ENCODE measurements at places on chromosomes 12 and 14.

DNA sequence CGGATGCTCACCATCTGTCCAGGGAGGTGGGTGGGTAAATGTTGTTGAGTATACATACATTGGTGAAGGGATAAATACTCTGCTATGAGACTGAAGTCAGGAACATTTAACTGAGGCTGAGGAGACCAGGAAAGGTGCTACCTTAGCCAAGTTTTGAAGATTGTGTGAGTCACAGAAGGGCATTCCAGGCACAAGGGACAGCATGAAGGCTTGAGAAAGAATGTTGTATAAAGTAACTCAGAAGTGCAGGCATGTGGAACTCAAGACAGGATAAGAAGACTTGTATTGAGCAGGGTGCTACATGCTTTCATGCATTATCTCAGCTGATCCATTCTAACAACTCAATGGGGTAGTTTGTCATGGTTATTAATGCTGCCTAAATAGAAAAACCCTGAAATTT, 112.7 kb downstream of the IPO8 start:
- no peak for DNase-seq

DNA sequence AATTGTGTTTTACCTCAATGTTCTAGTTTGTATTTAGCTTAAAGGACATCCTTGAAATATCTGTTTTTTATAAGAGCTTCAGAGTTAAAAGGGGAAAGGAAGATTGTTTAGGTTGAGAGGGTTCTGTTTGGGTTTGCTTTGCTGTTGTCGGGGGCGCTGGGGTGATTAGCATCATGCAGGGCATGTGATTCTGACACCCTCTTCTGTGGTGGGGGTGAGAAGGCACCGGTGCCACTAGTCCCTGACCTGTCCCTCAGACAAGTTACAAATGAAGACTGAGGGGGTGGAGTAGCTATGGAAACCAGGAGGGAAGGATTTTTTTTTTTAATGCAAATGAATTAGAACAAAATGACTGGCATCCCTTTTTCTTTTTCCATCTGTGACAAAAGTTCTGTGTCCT, 291.3 kb downstream of the RPAP3 start:
- no peak for DNase-seq

DNA sequence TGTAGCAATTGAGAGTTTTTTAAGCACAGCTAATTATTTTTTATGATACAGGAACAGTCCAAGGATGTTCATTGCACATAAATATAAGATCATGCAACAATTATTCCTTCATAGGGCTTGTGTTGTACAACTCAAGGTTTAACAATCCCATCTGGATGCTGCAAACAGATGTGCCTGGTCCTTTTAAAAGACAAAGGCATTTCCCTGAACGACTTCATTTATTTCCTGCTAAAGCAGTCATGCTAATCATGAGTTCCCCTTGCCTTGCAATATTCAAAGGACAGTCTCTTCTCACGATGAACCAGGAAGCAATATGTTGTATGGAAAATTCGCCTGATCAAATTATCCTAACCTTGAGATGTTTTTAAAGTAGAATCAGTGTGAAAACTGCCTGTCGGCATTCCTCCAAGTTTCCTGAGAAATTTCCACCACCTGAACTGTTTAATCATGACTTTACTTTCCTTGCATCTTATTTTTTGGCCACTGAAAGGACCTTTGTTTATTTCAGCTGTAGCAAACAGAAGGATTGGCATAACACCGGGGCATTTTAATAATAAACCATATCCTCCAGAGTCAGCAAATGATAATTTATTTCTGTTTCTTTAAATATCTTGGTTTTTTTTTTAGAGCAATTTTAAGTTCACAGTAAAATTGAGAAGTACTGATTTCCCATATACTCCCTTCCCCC, 33.9 kb upstream of the TSPAN8 start:
- DNase-seq: no peak

DNA sequence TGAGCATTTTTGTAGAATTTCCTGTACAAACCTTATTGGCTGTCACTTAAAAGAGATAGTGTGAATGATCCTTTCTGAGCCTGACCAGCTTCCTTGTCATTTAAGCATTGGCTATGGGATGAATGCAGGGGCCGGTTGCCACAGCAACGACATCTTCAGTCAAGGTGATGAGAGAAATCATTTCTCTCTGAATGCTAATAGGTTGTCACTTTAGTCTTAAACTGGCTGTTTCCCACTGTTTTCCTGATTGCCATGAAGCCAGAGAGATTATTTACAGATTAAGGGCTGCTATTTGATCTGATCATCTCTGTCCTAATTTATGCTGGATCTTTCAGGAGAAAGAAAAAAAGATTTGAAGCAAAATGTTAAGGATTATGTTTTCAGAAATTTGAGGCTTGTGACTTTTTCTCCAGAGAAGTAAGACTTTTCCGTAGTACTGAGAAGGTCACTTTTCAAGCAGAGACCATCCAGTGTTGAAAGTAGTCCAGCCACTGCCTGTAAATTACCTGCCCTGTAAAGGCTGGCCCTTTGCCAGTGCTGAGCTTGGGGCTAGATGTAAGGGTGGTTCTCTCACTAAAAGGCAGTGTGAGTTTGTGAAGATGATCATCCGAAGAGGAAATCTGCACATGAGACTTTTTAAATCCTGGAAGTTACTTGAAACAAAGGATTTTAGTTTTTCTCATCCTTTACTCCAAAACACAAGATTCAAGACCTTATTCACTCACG, 235.6 kb downstream of the DACT1 start:
- no peak for DNase-seq

- peak; percentile 48 for DNase-seq
These were observed 56.3 kb downstream of the FGD4 start for GRCh38 chr12:32455607-32456071.

GRCh38 chr12:52446367-52447045, 5.4 kb downstream of the KRT6B start:
- DNase-seq: no peak

GRCh38 chr12:100101000-100101399, 41.7 kb downstream of the BLTP3B start:
- no peak for DNase-seq

GRCh38 chr12:124314207-124314606, 19.3 kb downstream of the RFLNA start:
- DNase-seq: no peak

- DNase-seq: peak; percentile 56
These were observed 406 bp downstream of the TMEM263 start for GRCh38 chr12:106956048-106956578.

DNA sequence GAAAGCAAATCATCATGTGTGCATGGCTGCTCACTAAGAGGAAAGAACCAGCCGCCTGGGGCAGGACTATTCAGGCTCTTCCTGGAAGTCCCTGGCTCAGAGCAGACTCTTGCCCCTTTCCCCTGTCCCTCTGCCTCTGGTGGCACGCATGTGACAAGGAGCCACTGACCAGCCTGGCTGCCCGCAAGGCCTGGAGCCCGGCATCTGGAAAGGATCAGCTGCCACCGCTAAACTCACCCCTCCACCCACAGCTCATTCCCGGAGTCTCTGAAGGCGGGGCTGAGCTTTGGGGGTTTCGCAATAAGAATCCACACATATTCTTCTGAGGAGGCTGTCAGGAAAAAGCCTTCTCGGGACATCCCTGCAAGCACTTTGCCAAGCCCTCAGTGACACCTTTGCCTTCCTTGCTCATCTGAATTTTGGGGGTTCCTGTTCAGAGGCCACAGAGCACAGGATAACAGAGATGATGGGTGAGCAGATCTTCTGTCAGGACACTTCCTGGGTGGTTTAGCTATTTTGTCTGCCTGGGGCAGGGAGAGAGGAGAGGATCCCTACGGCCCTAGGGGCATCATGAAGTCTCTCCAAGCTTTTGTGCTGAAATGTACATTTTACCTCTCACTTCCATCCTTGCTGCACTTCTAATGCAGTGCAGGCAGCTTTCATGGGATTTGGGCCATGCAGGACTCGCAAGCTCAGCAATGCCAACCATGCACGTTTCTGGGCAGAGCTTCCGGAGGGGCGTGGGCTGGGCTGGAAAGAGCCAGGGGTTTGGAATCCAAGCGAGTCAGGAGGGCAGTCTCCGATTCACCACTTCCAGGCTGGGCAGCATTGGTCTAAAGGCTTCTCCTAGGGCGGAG, 124.8 kb upstream of the MAP1LC3B2 start:
- peak; percentile 95 for DNase-seq

DNA sequence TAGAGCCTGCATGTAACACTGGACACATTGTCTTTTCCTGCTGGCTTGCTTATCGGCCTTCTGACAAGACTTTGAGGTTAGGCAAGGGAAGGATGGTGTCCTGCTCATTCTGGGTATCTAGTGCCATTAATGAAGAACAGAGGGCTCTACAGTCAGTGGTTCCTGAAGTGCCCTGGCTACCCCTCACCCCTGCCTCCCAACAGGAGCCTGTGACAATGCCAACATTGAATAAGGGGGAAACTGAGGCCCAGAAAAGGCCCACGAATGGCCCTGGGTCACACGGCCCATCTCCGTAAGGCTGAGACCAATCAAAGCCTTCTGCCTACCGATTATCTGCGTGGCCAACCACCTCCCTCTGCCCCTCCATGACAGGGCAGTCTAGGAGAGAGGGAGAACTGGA, 2.1 kb downstream of the IFI27L2 start:
- no peak for DNase-seq

GRCh38 chr12:41186026-41186425, 2.1 kb upstream of the PDZRN4 start:
- DNase-seq: no peak

GRCh38 chr12:110501399-110501751, 536 bp downstream of the VPS29 start:
- peak; percentile 30 for DNase-seq

GRCh38 chr12:3995306-3995705, 122.1 kb upstream of the PARP11 start:
- no peak for DNase-seq

DNA sequence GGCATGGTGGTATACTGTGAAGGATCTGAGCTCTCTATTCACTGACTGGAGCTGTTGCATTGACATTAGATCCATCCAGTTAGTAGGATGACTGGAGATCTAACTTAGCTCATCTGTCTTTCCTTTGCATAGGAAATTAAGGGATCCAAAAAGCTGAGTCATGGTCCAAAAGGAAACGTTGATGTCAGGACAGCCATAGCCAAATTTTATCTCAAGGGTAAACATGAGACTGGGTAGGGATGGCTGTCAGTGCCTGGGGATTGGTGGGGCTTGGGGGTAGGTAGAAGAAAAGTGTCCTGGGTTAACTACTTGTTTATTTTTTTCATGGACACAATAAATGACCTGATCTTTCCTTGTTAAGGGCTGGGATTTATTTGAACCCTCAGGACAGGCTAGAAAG, 4.6 kb downstream of the FAM177A1 start:
- peak; percentile 65 for DNase-seq

GRCh38 chr14:37566811-37567371, 28.2 kb downstream of the FOXA1 start:
- no peak for DNase-seq

DNA sequence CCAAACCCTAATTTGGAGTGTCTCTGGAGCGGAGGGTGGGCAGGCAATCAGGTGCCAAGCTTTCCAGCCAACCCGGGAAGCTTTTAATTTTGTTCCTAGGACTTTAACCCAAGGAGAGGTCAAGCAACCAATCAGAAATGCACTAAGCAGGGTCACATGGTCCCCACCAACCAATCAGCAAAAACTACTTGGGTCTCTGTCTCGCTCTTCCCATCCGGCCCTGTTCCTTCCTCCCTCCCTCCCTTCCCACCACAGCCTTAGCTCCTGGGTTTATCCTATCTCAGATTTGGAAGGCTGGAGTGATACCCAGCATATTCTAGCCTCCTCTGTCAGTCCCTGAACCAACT, 7.3 kb downstream of the HOXC5 start:
- DNase-seq: no peak

DNA sequence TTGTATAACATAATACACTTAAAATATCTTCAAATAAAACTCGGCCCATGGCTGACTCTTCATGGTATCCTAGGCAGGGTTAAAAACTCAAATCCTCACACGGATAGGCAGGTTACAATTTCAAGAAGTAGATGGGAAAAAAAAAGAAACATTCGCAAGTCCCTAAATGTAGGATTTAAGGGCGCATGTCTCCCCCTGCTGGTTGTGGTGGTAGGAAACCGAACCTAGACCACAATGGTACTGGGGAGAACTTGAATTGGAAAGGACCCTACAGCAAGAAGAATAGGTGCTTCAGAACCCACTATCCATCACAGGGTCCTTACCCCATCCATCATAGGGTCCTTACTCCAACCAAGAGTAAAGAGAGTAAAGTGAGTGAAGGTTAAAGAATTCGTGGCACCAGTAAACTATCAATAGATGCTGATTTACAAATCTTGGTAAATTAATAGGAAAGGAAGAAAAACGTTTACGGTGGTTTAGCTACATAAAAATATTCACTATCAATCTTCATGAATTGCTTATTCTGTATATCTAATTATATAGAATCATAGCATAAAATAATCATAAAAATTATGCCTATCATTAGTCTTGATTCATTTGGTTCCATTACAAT, 3.3 kb upstream of the CIPC start:
- DNase-seq: peak; percentile 58

DNA sequence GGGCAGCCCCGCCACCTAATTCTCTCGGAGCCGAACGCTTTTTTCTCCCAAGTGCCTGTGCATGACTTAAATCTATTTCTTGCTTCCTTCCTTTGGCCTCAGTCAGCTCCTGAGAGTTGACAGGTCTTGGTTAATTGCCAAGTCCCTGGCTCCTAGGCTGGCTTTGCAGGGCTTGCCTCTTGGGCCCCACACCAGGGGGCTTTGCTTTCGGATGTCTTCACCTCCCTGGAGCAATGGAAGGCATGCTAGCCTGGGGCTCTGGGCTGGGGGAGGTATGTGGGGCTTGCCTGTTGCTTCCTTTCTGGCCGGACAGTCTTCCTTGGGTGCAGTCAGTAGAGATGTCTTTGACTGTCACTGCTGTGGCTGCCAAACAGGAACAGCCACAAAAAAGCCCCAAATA, 2.2 kb upstream of the KRT80 start:
- no peak for DNase-seq

GRCh38 chr12:66508025-66508424, 170.9 kb downstream of the GRIP1 start:
- no peak for DNase-seq

DNA sequence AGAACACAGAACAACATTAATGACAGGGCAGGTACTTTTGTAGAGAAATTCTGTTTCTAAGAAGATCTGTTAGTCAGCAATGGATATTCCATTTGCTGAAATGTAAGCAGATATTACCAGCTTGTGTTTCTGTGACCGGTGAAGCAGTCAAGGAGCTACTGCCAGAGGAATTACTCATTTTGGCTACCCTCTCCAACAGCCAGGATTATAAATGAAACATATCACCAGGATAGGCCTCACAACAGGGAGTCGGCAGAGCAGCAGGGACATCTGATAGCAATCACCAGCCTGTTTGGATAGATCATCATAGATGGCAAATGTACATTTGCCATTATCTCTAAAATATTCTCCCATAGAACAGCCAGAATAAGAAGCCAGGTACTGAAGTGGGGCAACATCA, 440.7 kb downstream of the KCNH5 start:
- no peak for DNase-seq

GRCh38 chr14:88668448-88669116, 105.7 kb downstream of the ZC3H14 start:
- no peak for DNase-seq

- peak; percentile 14 for DNase-seq
These were observed 35.2 kb downstream of the RNFT2 start for GRCh38 chr12:116773276-116773731.

- DNase-seq: no peak
These were observed 1.7 kb upstream of the SCNN1A start for GRCh38 chr12:6376870-6377666.

- DNase-seq: no peak
These were observed 44.7 kb downstream of the KCTD10 start for GRCh38 chr12:109432431-109432830.

- peak; percentile 78 for DNase-seq
These were observed 46.4 kb upstream of the PLXNC1 start for GRCh38 chr12:94101738-94102660.

Measured in foreskin fibroblast (primary cell).